GM23338 (cell line): ENCODE measurements at places on chromosomes 1 and 21. TPM values are rescaled to one million over a fixed set of nuclear protein-coding genes. Genes with fewer than 3 reads are reported as not detected.

The RAB3B gene
- total RNA-seq: 34.6 and 37.9 TPM in 2 replicates

GRCh38 chr1:46244656-46245371 is 2.7 kb upstream of the RAD54L start:
- DNase-seq: peak; percentile 58

DNA sequence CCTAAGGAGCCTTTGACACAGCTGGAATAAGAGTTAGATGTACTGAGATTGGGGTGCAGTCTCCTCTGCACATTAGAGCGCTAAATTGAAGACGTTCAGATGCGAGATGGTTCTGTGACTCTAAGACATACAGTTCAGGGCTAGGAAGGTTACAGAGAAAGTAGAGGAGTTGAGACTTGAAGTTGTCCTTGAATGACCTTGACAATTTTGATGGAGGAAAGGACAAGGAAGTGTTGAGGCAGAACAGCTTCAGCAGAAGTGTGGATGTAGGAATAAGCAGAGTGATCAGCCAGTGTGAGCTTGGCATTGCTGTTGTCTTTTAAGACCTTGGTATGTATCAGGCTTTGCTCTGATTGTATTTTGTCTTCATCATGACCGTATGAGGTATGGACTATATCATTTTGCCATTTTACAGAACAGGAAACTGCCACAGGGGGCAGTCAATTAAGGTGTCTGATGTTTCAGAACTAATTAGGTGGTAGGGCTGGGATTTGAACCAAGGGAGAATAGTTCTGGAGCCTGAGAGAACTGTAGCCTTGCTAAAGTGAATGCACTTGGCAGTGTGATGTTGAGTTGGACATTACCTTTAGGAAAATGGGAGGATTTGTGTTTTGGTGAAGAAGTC is 9.2 kb downstream of the TTF2 start:
- no peak for DNase-seq

- peak; percentile 78 for DNase-seq
Measured at GRCh38 chr1:20551945-20552727, at the start of gene FAM43B. Gene FAM43B, plus strand, starts transcription at chr1:20552573. Its CDS starts 401 bp downstream, at chr1:20552974.

- peak; percentile 87 for DNase-seq
Measured at GRCh38 chr1:204503122-204503912, 8.7 kb upstream of the PIK3C2B start.

DNA sequence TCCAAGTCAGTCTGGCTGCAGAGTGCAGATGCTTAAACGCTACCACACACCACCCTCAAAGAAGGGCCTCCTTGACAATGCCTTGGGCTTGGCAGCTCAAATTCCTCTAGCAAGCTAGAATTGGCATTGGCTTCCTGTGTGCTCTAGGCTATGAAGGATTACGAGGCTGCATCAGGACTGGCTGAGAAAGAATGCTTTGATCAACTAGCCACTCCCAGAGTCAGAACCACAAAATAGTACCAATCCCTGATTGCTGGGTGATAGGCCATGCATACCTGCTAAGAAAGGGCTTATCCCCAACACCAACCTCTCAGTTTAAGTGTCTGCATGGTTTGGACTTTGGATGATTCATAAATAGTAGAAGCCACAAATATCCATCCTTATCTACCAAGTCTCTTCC is 504.9 kb downstream of the OMA1 start:
- peak; percentile 10 for DNase-seq

- no peak for DNase-seq
Measured at GRCh38 chr1:89975540-89976125, 19.3 kb upstream of the ZNF326 start.

DNA sequence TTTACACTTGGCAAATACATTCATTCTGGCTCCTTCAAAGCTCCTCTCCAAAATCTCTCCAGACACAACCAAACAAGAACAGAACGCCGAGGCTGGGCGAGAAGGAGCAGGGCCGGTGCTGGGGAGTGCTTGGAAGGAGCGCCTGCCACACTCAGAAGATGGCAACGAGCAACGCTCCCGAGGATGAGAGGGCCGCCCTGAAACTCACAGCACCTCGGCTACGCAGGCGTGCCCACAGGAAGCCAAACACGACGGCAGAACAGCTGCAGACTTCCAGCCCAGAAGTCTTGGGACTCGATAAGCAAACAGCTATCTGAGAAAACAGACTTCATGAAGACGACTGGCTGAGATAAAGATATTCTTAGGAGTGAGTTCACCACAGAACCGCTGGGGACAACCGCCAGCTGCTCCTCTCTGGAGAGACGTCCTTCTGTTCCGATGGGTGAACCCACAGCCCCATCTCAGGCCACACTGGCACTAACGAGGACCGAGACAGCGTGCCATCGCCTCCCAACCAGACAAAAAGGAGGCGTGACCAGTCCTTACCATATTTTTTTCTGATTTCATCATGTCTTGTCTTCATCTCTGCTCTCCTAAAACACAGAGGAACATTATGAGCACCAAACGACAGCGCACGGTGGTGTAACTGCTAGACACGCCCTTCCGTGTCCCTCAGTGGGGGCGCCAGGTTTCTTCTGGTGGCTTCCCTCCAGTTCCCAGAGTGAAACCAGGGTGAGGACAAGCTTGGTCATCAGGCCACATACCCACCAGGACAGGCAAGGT is 18.6 kb downstream of the PTTG1IP start:
- DNase-seq: no peak

DNA sequence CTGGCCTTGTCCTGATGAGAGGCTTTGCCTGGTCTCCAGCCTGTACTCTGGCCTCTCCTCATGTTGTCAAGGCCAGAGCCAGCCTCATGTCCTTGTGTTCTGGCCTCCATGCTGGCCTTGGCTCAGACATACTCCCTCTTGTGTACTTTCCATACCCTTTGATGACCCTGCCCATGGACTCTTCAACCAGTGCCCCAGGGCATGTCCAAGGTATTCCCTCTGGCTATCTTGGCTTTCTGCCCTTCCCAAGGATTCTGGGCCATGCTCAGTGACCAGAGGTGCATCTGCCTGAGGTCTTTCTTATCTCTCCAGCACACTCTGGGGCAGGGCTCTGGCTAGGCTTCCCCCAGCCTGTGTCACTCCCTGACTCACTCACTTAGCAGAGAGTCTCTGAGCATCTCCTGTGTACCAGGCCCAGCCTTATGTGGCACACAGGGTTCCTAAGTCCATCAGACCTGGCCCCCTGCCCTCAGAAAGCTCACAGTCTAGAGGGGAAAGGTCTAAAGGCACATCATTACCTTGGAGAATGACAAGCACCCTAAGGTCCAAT is 141.4 kb upstream of the GRIK3 start:
- DNase-seq: no peak

GRCh38 chr1:114715952-114716303 is 643 bp downstream of the NRAS start:
- DNase-seq: no peak
